ENCODE measurements at places on chromosomes 7 and 10.

- DNase-seq = no peak
These were observed 67.6 kb downstream of the FAM53B start for GRCh38 chr10:124676416-124677062.

- no peak for DNase-seq
These were observed 54.6 kb downstream of the EEPD1 start for GRCh38 chr7:36207451-36208291.

GRCh38 chr10:46245381-46245900 is 41.4 kb upstream of the ANTXRL start:
- DNase-seq = no peak

GRCh38 chr7:158740013-158740656 is 35.5 kb upstream of the NCAPG2 start:
- DNase-seq = no peak

DNA sequence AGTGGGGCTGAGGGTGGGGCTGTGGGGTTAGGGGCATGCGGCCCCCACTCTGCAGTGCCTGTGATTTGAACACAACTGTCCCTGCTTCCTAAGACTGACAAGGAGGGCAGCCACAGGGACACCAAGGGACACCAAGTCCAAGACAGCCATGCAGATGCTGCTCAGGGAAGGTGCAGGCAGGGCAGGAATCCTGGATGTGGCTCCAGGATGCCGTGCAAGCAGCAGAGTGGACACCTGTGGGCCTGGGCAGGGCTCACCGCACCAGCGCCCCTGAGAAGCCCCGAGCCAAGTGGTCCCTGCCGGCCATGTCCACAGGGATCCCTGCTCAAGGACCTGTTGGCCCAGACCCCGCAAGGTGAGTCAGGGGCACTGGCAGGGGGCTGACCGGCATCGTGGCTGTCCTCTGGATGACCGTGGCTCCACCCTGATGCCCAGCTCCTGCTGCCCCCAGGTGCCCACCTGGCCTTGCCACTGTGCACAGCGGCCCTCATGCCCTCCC is 58.5 kb downstream of the STK32C start:
- DNase-seq = no peak

- DNase-seq = no peak
These were observed 7.4 kb upstream of the CYCS start for GRCh38 chr7:25132430-25132829.

DNA sequence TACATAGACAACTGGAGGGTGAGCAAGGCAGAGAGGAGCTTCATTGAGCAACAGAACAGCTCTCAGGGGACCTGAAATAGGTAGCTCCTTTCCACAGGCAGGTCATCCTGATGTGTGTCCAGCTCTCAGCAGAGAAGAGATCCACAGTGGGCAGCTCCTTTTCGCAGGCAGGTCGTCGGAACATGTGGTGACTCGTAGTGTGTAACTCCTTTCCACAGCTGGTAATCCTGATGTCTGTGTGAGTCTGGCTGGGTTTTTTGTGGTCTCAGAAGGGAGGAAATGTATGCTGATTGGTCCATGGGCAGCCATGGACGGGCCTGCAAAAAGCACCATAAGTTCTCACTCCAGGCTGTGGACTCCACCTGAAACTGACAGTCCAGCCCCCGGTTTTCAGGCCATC is 24.4 kb upstream of the TES start:
- no peak for DNase-seq

GRCh38 chr10:108358912-108359311 is 1194.4 kb upstream of the SORCS1 start:
- DNase-seq = no peak

GRCh38 chr7:155963771-155964195 is 151.5 kb upstream of the SHH start:
- DNase-seq = no peak

- no peak for DNase-seq
These were observed 306.5 kb downstream of the GATA3 start for GRCh38 chr10:8360814-8361509.

GRCh38 chr10:86348321-86349210 is 18.0 kb downstream of the GRID1 start:
- no peak for DNase-seq

GRCh38 chr7:75039166-75039565 is 34.4 kb downstream of the RCC1L start:
- DNase-seq = no peak

- no peak for DNase-seq
These were observed 44.2 kb upstream of the NPFFR1 start for GRCh38 chr10:70328018-70328417.

DNA sequence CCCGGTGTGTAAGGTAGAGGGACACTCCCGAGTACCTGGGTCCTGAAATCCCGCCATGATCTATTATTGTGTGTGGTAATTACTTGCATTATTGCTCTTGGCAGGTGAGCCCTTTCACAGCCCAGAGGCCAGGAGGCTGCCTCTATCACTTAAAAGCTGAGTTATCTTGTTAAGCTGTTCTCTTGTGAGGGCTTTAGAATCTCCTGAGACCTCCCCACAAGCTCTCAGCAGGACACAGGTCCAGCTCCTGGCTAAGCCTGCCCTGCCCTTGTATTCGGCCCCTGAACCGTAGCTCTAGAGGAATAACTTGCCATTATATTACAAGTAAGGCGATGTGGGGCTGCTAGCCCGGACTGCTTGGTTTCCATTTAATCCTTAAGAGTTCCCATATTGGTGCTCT is 13.9 kb downstream of the SND1 start:
- no peak for DNase-seq

- DNase-seq = no peak
These were observed 9.8 kb upstream of the AGK start for GRCh38 chr7:141541375-141541774.

DNA sequence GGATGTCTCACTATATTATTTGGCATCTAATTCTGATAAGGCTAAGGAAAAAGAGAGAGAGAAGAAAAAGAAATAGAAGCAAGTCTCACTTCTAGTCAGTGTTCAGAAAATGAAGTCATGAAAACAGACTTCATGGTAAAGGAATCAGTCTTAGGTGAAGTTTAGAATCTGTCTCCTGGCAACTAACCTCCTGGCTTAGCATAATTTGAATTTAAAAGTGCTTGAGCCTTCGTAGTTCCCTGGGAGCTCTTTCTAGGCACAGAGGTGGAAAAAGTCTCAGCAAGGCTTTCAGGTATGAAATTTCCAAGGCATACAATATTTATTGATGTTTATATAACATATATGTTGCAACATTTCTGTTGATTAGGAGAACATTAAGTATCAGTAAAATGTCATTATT is 10.4 kb downstream of the CHRM2 start:
- DNase-seq = no peak

DNA sequence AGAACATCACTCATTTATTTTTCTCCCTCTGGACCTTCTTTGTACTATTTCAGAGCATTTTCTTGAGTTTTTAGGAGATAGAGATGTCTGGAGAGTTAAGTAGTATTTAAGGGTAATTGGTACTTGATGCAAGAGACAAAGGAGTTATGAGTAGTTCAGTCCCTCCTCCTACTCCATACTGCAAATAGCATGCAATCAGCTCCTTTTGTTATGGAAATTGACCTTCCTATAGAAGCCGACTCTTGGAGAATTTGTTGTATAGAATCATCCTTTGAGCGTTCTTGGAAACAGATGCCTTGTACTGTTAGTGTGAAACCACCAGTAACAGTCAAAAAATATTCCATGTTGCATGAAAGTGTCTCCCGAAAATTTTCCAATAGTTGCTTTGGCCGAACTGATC is 428.2 kb upstream of the GALNT17 start:
- no peak for DNase-seq

- no peak for DNase-seq
These were observed 1.4 kb upstream of the VSTM4 start for GRCh38 chr10:49116509-49117375.

GRCh38 chr10:31030260-31030659 is 1.4 kb downstream of the ZNF438 start:
- DNase-seq = no peak

GRCh38 chr7:151919595-151919994 is 36.7 kb upstream of the GALNTL5 start:
- no peak for DNase-seq

DNA sequence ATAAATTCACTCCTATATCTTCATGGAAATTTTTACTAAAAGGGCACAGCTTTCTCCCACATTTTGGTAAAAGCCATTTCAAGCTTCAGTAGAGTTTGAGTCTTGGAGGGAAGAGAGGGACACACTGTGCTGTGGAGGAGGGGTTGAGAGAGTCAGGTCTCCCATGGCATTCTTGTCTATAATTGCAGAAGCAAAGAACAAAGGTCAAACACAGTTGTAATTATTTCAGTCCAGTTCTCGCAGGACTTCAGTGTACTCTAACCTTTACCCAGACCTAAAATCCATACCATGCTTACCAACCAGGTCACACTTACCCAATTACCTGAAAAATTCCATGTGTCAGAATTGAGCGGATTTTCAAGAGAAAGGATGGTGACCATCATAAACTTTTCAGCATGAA is 298.4 kb downstream of the XPNPEP1 start:
- no peak for DNase-seq

GRCh38 chr10:17076626-17077345 is 52.8 kb downstream of the CUBN start:
- DNase-seq = no peak

GRCh38 chr7:47710201-47710935 is 128.5 kb upstream of the TNS3 start:
- DNase-seq = no peak

DNA sequence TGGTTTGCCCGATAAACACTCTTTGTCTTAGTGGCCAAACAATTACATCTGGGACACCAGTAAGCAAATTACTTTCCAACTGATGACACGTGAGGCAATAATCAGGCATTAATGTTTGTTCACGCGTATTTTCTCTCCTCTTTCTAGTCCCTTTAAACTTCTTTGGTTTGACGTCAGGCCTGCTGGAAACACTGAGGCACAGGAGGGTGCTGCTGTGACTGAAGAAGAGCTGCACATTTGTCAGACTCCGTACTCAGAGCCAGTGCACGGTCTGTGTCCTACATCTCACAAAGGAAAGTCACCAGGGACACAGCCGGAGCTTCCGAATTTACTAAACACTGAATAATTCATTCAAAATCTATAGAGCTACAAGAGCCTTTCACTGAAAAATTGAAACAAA is 57.6 kb upstream of the ANAPC16 start:
- no peak for DNase-seq

- no peak for DNase-seq
These were observed 67.0 kb downstream of the CDK6 start for GRCh38 chr7:92769394-92769699.

GRCh38 chr7:45350896-45351295 is 193.3 kb downstream of the RAMP3 start:
- DNase-seq = no peak

DNA sequence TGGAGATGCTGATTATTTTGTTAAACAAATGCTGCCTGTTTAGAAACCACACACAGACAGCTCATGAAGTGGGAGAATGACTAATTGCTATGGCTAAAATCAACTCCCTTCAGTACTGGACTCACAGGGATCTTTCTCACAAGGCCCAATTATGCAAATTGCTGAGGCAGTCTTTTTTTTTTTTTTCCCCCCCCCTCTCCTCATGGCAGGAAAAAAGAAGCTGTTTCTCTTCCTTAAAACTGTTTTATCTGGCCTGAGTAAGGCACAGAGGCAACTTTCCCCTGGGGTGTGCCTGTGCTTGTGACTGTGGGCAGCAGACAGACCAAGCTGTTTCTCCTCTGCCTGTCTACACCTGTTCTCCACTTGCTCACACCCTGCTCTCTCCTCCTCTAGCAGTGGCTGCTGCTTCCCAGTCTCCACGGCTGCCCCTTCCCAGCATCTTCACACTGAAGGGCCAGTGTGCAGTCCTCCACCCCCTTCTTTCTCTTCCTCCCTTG is 65.4 kb upstream of the STEAP1B start:
- no peak for DNase-seq

GRCh38 chr10:132347211-132347930 is 15.4 kb downstream of the LRRC27 start:
- DNase-seq = no peak

- DNase-seq = no peak
These were observed 45.0 kb downstream of the CDK1 start for GRCh38 chr10:60823324-60823723.

DNA sequence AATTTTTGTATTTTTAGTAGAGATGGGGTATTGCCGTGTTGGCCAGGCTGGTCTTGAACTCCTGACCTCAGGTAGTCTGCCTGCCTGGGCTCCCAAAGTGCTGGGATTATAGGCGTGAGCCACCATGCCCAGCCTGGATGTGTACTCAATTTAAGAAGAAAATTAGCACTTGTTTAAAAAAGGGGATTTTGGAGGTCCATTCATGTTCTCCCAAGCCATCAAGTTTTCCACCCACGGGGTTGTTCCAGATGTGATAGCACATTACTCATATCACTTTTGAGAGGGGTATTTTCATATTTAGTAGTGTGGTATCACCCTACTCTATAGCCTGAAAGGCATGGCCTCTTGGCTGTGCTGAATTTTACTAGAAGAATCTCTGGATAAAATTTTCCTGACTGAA is 10.5 kb upstream of the SLC26A3 start:
- DNase-seq = no peak

DNA sequence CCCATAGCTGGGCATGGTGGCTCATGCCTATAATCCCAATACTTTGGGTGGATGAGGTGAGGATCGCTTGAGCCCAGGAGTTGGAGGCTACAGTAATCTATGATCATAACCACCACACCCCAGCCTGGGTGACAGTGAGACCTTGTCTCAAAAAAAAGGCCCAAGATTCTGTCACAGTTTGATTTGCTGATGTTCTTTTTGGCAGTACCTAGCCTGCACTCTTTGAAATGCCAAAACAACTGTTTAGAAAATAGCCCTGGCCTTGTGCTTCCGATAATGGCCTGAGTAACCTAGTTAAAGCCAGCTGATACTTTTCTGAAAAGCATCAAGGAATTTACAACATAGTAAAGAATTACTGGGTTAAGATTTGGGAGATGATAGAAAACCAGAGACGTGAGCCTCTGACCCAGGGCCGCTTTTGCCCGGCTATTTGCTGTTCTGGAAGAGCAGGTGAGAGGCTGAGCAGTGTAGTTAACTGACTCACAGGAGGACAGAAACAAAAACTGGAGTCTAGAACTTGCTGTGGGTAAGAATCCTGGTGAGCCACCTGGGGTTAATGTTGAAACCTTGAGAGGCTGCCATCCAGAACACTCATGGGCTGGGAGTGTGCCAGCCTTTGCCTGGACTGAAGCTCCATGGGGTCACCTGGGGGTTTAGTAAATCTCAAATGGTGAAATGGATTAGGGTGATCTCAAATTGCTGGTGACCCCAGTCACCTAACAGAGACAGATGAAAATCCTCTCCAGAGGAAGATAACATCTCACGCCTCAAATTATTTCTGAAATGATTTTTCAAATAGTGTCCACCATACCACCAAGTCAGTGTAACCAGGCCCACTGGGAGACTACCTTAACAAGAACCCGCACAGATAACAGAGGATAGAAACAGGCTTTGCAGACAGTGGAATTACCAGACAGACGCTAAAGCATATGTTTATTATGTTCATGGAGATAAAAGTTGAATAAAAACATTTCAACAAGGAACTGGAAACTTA is 51.8 kb downstream of the GALNT11 start:
- no peak for DNase-seq

GRCh38 chr7:105353752-105354328 is 34.9 kb downstream of the SRPK2 start:
- no peak for DNase-seq
